ENCODE measurements at places on chromosomes 11 and 22.

GRCh38 chr22:30453731-30454510 lies 17.9 kb downstream of the SEC14L3 start:
- no peaks in the 10 kb centered on the region for H3K4me1 ChIP-seq
- H3K27ac ChIP-seq, result no peak overlapping the region
- no peak for DNase-seq
- H3K27me3 ChIP-seq, result no peaks in the 10 kb centered on the region
- no peaks in the 10 kb centered on the region for H3K36me3 ChIP-seq
- no peak overlapping the region for H3K4me3 ChIP-seq

GRCh38 chr11:130008326-130008725 lies 5.7 kb upstream of the PRDM10 start:
- no peak overlapping the region for H3K27ac ChIP-seq
- 0 out of 2 replicates have a peak, but pooled peaks cover 3% of the 10 kb centered on the region for H3K4me1 ChIP-seq
- DNase-seq, result no peak
- no peaks in the 10 kb centered on the region for H3K36me3 ChIP-seq
- H3K27me3 ChIP-seq, result no peaks in the 10 kb centered on the region
- no peak overlapping the region for H3K4me3 ChIP-seq

DNA sequence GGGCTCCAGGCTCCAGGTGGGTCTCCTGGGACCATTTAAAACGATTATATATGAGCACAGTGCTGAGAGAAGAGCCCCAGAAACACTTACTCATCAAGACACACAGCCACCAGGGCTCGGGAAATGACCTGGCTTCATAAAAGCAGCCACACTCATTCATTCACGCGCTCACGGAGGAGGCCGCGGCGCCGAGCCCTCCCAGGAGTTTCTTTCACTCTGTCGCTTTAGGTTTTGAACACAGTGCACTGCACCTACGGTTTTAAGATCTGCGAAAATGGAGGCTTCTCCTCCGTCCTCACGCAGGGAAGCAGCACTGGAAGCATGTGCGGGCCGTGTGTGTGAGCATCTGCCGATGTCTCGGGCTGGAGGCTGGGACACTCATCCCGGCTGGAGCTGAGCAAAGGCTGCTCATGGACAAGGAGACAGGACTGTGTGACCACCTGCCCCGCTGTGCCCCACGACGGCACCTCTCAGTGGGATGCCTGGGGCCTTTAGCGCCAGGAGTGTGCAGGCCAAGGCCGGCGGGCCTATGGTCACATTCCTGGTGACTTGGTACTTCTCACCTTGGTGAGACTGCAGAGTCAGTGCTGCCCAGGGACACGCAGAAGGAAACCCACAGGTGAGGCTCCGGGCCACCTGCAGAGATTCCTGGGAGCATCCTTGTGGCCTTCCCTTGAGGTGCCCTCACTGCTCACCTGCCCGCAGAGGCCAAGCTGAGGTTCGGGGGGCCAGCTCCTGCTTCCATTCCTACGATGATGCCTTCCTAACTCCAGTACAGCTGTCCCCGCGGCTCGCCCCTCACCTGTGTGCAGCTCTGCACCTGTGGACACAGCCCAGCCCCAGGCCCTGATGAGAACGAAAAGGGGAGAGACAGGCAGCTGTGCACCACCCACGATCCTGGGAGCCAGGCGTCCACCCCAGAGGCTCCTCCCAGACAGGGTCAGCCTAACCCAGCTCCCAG lies 872.0 kb downstream of the BRD1 start:
- H3K27ac ChIP-seq, result no peak overlapping the region
- no peaks in the 10 kb centered on the region for H3K4me1 ChIP-seq
- H3K4me3 ChIP-seq, result no peak overlapping the region
- DNase-seq, result no peak
- no peaks in the 10 kb centered on the region for H3K27me3 ChIP-seq

DNA sequence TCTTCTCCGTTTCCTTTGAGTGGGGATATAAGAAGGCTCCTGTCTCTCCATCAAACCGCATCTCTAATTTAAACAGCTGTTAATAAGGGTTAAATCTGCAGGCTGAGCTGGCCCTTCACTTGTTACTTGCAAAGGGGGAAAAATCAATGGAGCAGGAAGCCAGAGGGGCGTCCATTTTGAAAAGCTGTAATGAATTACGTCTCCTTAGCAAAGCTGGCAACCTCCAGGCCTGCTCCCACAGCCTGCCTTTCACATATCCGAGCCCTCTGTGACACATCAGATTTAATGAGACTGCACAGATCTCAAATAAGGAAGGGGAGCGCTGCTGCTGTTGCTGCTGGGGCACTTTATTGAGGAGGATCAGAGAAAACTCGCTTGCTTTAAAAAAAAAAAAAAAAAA lies 320.8 kb downstream of the BLID start:
- no peaks in the 10 kb centered on the region for H3K36me3 ChIP-seq
- H3K27me3 ChIP-seq, result no peaks in the 10 kb centered on the region
- no peaks in the 10 kb centered on the region for H3K4me1 ChIP-seq
- no peak for DNase-seq
- H3K27ac ChIP-seq, result no peak overlapping the region
- no peak overlapping the region for H3K4me3 ChIP-seq

- no peaks in the 10 kb centered on the region for H3K36me3 ChIP-seq
- no peak for DNase-seq
- H3K27ac ChIP-seq, result no peak overlapping the region
- H3K4me3 ChIP-seq, result no peak overlapping the region
- no peaks in the 10 kb centered on the region for H3K27me3 ChIP-seq
Observed at GRCh38 chr11:28490773-28491382, 382.7 kb downstream of the METTL15 start.

- H3K27ac ChIP-seq, result no peak overlapping the region
- no peaks in the 10 kb centered on the region for H3K36me3 ChIP-seq
Observed at GRCh38 chr11:47052165-47052564, 115.6 kb downstream of the CSTPP1 start.

DNA sequence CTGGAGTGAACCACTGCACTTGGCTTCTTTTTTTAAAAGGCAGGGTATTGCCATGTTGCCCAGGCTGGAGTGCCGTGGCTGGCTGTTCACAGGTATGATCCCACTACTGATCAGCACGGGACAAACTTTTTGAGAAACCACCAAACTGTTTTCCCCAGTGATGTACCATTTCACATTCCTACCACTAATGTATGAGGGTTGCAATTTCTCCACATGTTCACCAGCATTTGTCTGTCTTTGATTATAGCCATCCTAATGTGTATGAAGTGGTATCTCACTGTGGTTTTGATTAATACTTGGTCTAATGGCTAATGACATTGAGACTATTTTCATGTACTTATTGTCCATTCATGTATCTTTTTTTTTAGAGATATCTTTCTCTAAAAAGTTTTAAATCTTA lies 41.5 kb upstream of the EP300 start:
- H3K4me1 ChIP-seq, result 0 out of 2 replicates have a peak, but pooled peaks cover 5% of the 10 kb centered on the region
- no peaks in the 10 kb centered on the region for H3K27me3 ChIP-seq
- no peak overlapping the region for H3K27ac ChIP-seq
- H3K36me3 ChIP-seq, result no peaks in the 10 kb centered on the region
- H3K4me3 ChIP-seq, result no peak overlapping the region
- DNase-seq, result no peak

GRCh38 chr22:27903805-27904473 lies 15.1 kb downstream of the PITPNB start:
- H3K4me3 ChIP-seq, result no peak overlapping the region
- no peaks in the 10 kb centered on the region for H3K27me3 ChIP-seq
- DNase-seq, result peak; percentile 42
- H3K4me1 ChIP-seq, result peaks cover 7% of the 10 kb centered on the region

All from GM12878 (cell line).